ENCODE measurements at places on chromosomes 6 and 20. TPM values are rescaled to one million over a fixed set of nuclear protein-coding genes. Genes with fewer than 3 reads are reported as not detected.

Gene KIF6
- not detected for total RNA-seq

Gene SIM1
- 0.08 TPM for total RNA-seq

Gene PRSS35
- not detected for total RNA-seq

Gene SLC22A3
- not detected for total RNA-seq

DNA sequence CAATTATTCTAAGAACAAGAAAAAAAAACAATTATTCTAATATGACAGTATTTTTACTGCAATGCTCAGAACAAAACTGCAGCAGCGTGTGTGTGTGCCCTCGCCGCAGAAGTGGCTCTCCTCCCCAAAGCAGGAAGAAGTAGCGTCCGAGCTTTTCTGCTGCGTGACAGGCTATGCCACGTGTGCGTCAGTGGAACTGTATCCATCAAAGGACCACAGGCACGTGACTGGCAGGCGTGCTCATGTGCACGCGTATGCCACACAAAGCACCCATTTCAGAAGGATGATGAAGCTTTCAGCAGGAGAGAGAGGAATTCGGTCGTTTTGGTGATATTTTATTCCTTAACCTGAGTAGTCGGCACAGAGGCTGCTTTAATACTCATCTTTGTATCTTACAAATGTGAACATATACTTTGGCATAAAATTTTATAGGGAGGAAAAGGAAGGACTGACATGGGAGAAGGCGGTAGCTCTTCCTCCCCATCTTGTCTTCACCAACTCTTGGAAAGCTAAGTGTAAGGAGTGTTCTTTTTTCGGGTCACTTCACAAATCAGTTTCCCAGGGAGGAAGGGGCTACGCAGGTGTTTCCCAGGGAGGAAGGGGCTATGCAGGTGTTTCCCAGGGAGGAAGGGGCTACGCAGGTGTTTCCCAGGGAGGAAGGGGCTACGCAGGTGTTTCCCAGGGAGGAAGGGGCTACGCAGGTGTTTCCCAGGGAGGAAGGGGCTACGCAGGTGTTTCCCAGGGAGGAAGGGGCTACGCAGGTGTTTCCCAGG is 3.4 kb downstream of the TCFL5 start:
- peaks cover 8% of the 10 kb centered on the region for H3K36me3 ChIP-seq
- H3K4me3 ChIP-seq = no peak overlapping the region
- H3K27me3 ChIP-seq = peaks cover 12% of the 10 kb centered on the region
- peaks cover 17% of the 10 kb centered on the region for H3K4me1 ChIP-seq
- DNase-seq = no peak

DNA sequence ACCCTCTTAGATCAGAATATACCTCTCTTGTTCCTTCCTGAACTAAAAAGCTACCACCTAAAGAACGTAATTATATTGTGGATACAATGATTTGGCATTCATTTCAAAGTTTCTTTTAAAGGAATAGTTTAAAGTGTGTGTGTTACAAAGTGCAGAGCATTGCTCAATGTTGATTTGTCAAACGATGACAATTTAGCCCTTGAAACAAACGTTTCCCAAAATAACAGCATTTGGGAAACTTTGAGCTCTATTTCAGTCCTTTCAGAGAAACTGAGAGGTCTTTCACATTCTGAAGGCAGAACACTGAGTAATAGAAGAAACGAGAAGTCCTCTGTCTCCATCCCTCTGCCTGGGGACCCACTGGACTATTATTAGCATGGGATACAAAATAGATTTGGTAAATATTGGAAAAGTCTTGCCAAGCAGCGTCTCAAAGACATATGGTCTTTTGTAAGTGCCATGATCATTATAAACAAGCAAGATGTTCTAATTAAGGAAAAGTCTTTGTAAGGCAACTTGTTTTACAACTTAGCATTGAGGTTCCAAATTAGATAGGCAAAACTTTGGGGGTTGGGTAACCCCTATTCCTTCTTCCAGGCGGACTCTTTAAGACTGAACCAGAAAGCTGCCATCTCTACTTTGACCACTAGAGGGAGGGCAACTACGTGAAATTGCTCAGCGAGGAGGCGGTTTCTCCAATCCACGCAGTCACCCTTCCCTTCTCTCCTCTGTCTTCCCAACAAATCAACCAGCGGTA is 208.8 kb downstream of the RNF144B start:
- no peak overlapping the region for H3K4me3 ChIP-seq
- H3K27me3 ChIP-seq = peaks cover 1% of the 10 kb centered on the region
- no peak overlapping the region for H3K27ac ChIP-seq

GRCh38 chr20:22507240-22507961 is 77.0 kb downstream of the FOXA2 start:
- H3K36me3 ChIP-seq = no peaks in the 10 kb centered on the region
- no peak for DNase-seq
- H3K27ac ChIP-seq = no peak overlapping the region
- H3K4me1 ChIP-seq = no peaks in the 10 kb centered on the region
- no peaks in the 10 kb centered on the region for H3K27me3 ChIP-seq

DNA sequence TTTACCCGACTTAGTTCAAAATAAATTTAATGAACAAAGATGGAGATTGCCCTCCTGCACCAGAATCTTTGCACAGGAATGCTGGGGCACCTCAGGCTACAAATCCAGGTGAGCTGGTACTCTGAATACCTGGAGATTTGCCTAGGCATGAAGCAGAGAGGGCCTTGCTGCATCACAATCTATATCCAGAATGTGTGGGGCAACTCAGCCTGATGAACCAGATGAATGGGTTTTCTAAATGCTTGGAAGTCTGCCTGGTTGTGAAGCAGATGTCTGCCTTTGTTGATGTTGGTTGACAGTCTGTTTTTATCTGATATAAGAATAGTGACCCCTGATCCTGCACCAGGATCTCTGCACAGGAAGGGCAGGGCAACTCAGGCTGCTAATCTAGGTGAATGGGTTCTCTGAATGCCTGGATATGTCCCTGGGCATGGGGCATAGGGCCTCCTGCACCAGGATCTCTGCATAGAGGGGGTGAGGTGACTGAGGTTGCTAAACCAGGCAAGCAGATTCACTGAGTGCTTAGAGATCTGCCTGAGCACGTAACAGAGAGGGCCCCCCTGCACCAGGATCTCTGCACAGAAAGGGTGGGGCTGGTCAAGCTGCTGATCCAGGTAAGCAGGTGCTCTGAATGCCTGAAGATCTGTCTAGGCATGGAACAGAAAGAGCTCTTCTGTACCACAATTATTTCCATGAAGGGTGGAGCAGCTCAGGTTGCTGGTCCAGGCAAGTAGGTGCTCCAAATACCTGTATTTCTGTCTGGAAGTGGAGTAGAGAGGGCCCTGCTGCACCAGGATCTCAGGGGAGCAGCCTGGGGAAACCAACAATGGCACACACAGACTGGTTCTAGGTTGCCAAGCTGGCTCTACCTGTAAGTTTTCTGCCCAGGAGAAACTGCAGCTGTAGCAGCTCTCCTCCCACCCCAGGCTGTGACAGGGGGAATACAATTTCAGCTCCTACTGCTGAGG is 437.5 kb downstream of the MMUT start:
- H3K4me1 ChIP-seq = no peaks in the 10 kb centered on the region
- DNase-seq = no peak
- H3K36me3 ChIP-seq = no peaks in the 10 kb centered on the region
- no peaks in the 10 kb centered on the region for H3K27me3 ChIP-seq
- H3K27ac ChIP-seq = no peak overlapping the region

Data from activated CD4-positive, alpha-beta memory T cell treated with anti-CD3 and anti-CD28 coated beads, Interleukin-2, amount 10 ng/mL, durations not matched to agents 7 days and 5 days (primary cell).